ENCODE measurements at places on chromosomes 3 and 15. TPM values are rescaled to one million over a fixed set of nuclear protein-coding genes. Genes with fewer than 3 reads are reported as not detected.

- peak; percentile 47 for DNase-seq
Measured at GRCh38 chr15:66673410-66674322, 28.4 kb upstream of the SMAD6 start.

DNA sequence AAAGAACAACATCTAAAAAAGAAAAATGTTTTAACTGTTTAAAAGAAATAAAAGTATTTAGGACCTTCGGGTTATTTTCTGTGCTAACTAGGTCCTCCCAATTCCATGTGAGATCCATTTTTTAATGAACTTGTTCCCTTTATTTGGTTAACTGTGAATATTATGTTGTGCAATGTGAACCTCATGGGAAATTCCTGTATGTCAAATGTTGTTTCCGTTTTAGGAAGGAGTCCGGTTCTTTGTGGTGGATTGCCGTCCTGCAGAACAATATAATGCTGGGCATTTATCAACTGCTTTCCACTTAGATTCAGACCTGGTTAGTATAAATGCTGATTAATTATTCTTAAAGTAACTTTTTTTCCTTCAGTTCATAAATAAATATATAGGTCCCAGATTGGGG lies 35.5 kb upstream of the NIT2 start:
- DNase-seq: no peak

GRCh38 chr3:78757731-78758130 lies 1010.1 kb downstream of the ROBO1 start:
- no peak for DNase-seq

DNA sequence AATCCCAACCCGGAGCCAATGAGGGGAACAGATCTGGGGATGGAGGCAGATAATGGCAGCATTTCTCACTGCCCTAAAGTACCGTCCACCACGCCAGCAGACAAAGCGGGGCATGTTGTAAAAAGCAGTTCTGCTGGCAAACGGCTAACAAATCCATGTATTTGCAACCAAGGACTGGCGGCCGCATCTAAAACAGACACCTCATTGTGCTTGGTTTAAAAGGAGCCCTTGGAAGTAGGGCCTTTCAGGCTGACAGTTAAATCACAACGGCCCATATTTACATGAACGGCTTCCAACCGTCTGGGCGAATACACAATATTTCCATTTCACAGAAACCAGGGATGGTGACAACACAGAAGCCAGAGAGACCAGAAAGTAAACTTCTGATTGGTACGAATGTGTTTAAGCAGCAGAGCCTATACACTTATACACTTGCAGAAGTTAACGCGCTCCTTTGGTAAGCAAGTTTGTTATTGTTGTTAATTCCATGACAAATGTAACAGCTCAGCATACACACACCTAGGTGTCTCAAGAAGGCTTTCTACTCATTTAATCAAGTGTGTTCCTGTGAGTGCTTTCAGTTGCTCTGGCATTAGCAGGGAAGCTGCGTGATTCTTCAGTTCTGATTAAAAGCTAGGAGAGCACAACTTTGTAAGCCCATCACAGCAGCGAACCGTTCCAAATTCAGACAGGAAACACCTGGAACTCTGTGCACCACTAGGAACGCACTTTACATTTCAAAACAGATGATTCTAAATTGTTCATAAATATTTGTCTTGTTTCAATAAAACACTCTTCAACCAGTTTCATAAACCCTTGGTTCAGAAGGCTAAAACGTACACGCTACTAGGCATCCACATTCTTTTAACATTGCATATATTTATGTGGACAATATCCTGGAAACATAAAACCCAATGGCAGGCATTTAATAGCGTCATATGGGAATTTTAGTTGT lies 112.9 kb downstream of the PDZRN3 start:
- peak; percentile 59 for DNase-seq

GRCh38 chr3:59531066-59531745 lies 481.4 kb upstream of the CFAP20DC start:
- DNase-seq: no peak

GRCh38 chr15:90914305-90915080 lies 11.4 kb downstream of the MAN2A2 start:
- DNase-seq: no peak

GRCh38 chr15:73058437-73058836 lies 6.2 kb downstream of the NEO1 start:
- DNase-seq: no peak

GRCh38 chr15:89429023-89429422 lies 67.4 kb downstream of the RHCG start:
- DNase-seq: peak; percentile 56

DNA sequence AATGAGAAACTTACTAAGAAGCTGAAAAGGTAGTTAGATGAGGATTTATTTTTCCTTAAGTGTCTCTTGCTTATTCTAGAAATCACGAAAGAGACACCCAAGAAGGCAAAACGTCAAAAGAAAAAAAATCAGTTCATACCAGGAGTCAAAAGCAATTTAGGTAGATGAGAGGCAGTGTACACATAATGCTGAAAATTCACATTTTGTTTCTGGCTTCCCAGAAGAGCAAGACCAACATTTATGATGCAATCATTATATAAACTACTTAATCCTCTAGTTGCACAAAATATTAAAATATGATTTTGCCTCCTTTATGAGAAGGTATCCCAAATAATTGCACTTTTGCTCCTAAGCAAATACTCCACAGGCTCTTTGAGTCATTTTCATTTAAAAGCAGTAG lies 228.0 kb downstream of the FMN1 start:
- DNase-seq: no peak

- DNase-seq: no peak
Measured at GRCh38 chr3:9384141-9384828, 13.1 kb upstream of the SETD5 start.

GRCh38 chr3:147903026-147903425 lies 493.9 kb downstream of the ZIC1 start:
- DNase-seq: no peak

DNA sequence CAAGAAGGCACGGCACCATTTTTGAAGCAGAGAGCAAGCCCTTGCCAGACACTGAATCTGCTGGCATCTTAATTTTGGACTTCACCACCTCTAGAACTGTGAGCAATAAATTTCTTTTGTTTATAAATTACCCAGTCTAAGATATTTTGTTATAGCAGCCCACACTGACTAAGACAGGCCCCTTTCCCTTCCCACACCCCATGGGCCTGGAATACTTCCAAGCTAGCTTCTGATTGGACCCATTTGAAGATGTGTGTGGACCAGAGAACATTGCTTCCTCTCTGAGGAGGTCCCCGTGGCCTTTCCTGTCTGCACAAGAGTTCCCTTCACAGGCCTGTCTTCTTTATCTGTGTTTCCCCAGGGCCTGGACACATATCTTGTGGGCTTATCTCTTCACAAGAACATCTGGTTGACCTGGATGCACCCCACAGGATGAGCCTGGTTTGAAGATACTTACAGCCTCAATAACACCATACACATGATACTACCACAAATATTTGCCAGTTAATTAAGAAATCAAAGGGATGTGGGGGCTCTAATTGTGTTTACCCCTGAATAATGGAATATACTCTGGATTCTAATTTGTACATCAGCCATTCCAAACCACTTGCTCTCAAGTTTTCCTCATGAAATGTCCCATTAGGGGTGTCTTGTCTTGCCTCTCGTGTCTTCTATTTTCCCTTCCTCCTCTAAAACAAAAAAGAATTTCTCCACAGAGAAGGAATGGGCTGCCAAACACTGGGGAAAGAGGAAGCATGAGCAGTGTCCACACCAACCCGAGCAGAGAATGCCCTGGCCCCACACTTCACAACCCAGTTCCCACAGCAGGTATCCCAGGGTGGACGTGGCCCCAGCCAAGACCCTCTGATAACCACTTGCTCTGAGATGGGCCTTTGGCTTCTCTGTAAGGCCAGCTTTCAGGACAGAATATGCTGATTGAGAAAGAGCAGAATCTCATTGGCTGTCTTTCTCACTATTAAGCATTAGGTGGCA lies 42.5 kb downstream of the GLB1 start:
- DNase-seq: no peak

DNA sequence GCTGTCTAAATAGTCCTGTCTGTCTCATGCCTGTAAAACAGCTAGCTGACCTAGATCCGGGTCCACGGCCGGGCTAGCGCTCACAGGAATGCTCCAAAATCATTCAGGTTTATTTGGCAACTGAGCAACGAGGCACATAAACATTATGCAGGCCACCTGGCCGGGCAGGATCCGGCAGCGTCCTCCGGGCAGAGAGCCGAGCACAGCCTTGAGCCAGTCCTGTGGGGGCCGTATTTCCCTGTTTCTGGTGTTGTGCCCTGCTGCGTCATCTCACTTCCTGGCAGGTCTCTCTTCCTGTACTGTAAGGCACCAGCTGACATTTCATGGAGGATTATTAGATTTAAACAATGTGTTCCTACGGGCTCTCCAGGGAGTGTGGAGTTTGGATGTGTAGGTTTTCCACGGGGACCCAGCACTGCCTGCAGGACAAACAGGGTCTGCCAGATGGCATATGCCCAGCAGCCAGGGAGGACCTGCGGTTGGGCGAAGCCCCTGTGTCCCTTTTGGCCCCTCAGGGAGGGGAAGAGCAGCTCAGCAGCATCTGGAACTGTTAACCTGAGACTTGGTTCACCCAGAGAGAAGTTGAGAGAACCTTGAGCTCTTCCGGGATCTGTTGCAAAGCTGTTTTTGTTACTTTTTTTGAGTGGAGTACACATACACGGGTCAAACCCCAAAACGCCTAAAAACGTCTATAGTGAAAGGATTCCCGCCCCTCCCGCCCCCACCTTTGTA lies 16.6 kb upstream of the LRRK1 start:
- DNase-seq: peak; percentile 68

GRCh38 chr3:28982906-28983305 lies 298.0 kb upstream of the RBMS3 start:
- DNase-seq: no peak

The CACNA2D3 gene
- total RNA-seq: 1.4 TPM

The ZNF774 gene
- total RNA-seq: 5.4 TPM
